SW 1271 (cell line): ENCODE measurements at places on chromosomes 5 and 9.

DNA sequence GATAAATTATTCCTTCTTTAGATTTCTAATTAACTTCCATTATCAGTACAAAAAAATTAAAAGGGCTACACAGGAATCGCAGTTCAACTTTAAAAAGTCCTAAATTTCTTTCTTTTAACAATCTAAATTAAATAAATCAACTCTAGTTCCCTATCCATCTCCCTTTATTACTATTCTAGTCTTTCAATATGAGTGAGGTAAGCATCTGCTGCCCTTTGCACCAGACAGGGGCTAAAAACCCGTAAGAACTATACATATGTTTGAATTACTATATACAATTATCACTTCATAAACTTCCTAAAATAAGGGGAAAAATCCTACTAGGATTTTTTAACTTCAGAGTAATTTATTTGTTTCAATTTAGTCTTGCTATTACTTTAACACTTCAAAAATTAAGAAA, 145.6 kb downstream of the SSBP2 start:
- DNase-seq: no peak

- no peak for DNase-seq
These were observed 302.5 kb downstream of the TENT4A start for GRCh38 chr5:7015586-7016256.

GRCh38 chr9:126131066-126132010, 195.3 kb upstream of the MVB12B start:
- no peak for DNase-seq

- no peak for DNase-seq
These were observed 113.6 kb downstream of the IRX1 start for GRCh38 chr5:3709068-3709716.

GRCh38 chr5:92795633-92796032, 785.4 kb downstream of the NR2F1-AS1 start:
- no peak for DNase-seq

GRCh38 chr9:124390794-124391658, 24.2 kb downstream of the PSMB7 start:
- no peak for DNase-seq

DNA sequence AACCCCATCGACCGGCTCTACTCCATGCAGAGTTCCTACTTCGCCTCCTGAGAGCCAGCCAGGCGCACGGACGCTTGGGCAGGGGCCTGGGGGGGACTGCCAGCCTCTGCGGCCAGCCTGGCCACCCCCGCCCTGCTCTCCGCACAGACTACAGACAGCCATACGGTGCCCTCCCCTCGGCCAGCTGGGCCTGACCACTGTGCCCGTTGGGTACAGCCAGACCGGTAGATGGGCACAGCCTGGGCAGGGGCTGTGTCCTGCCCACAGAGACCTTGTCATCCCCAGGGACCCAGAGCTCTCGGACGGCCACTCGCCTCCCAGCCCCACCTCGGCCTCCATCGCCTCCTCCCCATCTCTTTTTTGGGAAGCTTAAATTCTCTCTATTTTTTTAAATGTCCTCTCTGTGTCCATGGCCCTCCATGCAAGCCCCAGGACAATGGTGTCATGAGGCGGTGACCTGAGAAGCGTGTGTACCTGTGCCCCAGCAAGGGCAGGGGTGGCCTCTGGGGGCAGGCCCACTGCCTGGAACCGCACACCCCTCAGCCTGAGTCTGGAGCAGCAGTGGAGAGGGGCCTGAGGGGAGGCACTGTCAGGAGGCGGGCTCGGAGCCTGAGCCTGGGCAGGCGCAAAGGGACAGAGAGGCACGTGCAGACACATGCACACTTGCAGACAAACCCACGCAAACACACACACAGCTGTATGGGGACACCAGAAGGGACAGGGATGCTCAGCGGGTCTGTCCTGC, 82.8 kb downstream of the LMX1B start:
- DNase-seq: no peak

- DNase-seq: no peak
These were observed 38.3 kb upstream of the TRMT10B start for GRCh38 chr9:37715260-37715659.

- DNase-seq: no peak
These were observed 23.7 kb downstream of the MAN2A1 start for GRCh38 chr5:109713453-109713852.

- DNase-seq: no peak
These were observed 37.7 kb downstream of the NR4A3 start for GRCh38 chr9:99859243-99859980.

- peak; percentile 62 for DNase-seq
These were observed 57.0 kb downstream of the C9orf153 start for GRCh38 chr9:86202338-86202882.

- no peak for DNase-seq
These were observed 831 bp downstream of the INPP5E start for GRCh38 chr9:136438548-136439480.

GRCh38 chr5:131165119-131165727, at the start of gene HINT1:
TSS of gene HINT1 (minus strand) at chr5:131165256. CDS start at chr5:131165205, 51 bp downstream.
- peak; percentile 92 for DNase-seq

DNA sequence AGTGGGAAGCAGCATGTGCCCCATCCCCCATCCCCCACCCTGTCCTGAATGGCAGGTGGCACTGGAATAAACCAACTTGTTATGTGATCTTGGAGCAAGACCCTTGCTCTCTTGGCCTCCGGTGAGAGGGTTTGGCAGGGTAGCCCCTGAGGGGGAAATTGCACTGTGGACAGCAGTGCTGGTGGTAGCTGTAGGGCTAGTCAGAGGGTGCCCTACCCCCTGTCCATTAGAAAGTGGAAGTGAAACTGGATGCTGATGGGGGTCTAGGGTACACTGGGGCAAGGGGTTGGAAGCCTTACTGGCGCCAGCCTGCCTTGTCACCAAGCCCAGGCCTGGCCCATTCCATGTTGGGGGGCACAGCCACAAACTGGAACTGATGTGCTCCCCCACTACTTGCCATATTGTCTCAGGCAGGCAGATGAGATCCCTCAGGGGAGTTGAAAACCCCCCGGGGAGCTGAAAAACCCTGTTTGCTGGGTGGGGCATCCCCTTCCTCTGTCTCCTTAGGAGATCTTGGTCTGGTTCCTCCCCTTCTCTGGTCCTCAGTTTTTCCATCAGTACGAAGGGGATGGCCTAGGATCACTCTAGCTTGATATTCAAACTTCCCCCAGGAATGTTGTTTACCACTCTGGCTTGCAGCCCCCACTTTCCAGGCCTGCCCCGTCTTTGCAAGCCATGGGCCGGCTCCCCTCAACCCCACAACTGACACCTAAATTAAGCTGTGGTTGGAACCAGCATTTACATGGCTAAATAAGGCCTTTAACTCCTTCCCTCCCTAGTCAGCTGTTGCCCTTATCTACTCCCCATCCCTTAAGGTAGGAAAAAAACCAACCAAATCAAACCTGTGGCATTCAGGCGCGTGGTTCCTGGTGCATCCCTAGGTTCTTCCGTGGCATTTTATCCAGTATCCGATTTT, 14.4 kb upstream of the SYNPO start:
- DNase-seq: no peak

DNA sequence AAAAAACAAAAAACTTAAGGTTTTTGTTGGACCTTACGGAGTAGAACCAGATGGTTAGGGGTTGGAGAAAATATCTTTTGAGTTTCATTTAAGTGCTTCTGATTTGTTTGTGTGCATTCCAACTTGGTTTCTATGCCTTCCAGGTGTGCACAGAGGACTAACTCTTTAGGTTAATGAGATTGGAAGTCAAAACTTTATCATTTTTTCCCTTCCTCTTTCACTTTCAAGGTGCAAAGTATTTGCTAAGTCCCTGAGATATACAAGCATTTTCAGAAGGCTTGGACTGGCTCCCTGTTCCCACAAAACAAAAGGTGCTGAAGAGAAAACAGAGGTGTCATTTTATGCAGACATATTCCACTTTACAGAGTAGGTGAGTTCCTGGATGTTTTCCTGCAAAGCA, 30.3 kb upstream of the CER1 start:
- no peak for DNase-seq

DNA sequence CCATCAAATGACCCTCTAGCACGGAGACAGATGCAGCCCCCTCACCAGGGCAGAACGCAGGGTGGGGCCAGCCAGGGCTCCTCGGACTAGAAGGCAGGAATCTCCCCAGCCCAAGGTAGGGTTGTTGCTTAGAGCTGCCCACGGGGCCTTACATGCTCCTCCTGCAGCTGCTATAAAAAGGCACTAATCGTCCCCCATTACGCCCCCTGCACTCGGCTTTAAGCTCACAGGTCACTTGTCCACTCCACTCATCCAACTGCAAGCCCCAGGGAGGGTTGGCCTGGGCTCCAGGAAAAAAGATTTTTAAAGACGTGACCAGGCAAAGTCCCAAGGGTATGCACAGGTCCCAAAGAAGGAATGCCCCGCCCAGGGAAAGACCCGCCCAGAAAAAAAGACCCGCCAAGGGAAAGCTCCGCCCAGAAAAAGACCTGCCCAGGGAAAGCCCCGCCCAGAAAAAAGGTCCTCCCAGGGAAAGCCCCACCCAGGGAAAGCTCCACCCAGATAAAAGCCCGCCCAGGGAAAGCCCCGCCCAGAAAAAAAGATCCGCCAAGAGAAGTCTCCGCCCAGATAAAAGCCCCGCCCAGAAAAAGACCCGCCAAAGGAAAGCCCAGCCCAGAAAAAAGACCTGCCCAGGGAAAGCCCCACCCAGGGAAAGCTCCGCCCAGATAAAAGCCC, 11.1 kb downstream of the GRIN1 start:
- DNase-seq: no peak

DNA sequence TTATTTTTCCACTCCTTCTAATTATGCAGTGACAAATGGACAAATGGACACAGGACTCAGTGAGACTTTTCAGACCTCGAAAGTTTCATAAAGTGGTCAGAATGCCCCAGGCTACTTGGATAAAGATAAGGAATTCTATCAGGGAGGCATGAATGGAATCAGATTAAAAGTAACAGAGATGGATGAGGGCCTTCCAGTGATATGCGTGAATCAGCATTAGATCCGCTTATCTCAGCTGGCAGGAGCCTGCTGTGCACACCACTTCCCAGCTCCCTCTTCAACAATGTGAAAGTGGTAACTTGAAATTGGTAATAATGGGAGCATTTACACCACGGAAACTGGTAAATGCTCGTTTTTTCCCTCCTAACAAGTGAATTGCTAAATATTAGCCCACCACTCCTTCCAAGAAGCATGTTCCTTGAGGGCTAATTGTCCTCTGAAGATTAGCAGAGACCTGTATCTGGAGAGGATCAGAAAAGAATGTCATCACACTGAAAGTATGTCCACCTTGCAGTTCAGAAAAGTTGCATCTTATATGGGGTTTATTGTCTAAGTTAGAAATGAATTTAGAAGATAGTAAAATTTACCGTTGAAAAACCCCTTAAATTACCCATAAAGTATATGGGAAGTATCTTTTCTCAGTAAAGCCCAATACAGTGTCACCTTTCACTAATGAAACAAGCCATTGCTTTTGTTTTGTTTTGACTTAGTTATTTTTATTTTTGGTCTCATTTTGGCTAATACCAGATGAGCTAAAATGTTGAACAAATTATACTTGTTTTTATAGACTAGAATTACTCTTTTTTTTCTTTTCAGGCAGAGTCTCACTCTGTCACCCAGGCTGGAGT, 125.3 kb downstream of the DPYSL3 start:
- no peak for DNase-seq

DNA sequence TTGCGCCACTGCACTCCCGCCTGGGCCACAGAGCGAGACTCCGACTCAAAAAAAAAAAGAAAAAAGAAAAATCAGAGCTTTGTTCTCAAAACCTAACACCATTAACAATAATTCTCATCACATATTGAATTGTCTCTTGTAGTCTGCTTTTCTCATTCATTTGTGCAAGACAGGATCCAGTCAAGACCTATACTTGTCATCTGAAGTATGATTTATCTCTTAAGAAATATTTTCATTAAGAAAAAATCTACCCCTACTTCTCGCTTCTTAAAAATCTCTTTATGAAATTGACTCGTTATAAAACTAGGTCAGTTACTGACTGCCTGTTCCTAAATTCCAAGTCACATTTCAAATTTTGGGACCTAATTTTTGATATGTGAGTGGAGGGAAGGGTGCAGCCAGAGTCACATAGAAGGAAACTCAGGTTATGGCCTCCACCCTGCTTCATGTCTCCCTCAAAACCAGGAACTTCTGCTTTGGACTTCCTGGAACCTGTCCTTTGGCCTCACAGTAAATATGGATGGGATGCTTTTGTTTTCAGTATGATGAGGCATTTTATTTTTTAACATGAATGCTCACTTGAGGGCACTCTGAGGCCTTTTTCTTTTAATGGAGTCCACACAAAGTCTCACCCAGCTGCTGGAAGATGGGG, 18.9 kb downstream of the ZNF169 start:
- DNase-seq: no peak

DNA sequence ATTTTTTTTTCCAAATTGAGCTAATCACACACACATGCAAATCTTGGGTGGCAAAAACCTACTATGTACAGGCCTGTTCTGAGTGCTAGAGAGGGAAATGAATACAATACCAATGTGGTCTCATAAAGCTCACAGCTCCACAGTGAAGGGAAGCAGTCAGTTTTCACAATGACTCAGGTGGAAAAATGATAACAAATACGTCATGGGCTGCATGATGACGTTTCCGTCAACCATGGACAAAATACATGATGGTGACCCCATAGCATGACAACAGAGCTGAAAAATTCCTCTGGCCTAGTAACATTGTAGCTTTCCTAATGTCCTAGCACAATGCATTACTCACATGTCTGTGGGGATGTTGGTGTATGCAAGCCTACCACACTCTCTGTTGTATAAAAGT, 252.5 kb downstream of the TRIM32 start:
- no peak for DNase-seq

- DNase-seq: no peak
These were observed 567.9 kb downstream of the TAF11L14 start for GRCh38 chr5:18202164-18202563.

DNA sequence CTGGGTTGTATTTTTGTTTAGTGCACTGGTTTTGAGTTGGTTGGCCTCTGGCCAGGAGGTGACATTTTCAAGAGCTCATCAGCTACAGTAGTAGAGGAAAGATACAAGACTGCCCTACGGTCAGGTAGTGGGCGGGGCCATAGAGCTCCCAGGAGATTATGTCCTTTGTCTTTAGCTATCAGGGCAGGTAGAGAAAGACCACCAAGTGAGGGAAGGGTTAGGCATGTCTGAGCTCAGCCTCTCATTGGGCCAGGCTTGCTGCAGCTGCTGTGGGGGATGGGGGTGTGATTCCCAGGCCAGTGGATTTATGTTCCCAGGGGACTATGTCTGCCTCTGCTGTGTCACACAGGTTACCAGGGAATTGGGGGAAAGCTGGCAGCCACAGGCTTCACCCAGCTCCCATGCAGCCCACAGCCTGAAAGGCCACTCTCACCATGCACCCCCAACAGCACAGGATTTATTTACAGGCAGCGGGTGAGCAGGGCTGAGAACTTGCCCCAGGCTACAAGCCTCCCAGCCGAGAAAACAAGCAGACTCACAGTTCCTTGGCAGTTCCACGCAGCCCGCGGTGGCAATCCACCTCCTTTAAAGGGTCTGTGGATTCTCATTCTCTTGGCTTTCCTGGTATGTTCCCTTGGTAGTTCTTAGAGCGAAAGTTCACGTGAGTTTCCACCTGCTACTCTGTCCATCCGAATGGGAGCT, 37.5 kb upstream of the BOD1 start:
- DNase-seq: no peak

DNA sequence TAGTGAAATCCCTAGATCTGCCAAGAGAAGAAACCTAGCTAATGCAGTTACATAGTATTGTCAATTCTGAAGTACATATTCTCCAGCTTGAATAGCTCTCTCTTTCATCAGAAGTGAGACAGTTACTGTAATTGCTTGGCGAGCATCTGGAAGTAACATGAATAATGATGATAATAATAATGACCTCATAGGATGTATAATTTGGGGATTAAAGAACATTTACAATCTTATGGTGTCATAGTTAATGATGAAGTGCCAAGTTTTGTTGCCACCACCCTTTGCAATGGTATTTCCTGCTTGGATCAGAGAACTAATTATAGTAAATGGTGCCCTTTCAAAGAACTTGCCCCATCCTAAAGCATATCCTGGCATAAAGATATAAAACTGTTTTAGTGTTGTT, 201.4 kb downstream of the ADAMTSL1 start:
- DNase-seq: no peak
